ENCODE measurements at places on chromosomes 6 and 20.

DNA sequence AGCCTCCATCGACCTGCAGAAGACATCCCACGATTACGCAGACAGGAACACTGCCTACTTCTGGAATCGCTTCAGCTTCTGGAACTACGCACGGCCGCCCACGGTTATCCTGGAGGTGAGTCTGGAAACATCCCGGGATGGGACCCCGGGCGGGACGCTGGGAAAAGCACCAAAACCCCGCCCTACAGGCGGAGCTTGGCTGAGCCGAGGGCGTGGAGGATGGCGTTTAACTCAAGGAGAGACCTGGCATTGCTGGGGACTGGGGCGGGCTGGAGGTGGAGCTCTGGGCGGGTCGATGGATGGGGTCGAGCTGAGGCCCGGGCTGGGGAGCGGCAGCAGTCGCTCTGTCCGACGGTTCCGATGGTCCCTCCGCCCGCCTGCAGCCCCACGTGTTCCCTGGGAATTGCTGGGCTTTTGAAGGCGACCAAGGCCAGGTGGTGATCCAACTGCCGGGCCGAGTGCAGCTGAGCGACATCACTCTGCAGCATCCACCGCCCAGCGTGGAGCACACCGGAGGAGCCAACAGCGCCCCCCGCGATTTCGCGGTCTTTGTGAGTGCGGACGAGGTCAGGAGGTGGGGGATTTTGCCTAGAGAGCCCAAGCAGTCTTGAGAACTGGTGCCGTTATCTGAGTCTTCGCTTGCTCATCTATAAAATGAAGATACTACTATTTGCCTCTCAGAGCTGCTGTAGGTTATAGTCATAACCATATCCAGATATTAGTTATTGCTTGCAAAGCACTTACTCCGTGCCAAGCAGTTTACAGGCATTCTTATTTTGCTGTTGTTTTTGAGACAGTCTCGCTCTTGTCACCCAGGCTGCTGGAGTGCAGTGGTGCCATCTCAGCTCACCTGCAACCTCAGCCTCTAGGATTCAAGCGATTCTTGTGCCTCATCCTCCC is 3.8 kb downstream of the SPAG4 start:
- peak; percentile 98 for DNase-seq

GRCh38 chr6:153435787-153436186 is 304.7 kb upstream of the RGS17 start:
- no peak for DNase-seq

DNA sequence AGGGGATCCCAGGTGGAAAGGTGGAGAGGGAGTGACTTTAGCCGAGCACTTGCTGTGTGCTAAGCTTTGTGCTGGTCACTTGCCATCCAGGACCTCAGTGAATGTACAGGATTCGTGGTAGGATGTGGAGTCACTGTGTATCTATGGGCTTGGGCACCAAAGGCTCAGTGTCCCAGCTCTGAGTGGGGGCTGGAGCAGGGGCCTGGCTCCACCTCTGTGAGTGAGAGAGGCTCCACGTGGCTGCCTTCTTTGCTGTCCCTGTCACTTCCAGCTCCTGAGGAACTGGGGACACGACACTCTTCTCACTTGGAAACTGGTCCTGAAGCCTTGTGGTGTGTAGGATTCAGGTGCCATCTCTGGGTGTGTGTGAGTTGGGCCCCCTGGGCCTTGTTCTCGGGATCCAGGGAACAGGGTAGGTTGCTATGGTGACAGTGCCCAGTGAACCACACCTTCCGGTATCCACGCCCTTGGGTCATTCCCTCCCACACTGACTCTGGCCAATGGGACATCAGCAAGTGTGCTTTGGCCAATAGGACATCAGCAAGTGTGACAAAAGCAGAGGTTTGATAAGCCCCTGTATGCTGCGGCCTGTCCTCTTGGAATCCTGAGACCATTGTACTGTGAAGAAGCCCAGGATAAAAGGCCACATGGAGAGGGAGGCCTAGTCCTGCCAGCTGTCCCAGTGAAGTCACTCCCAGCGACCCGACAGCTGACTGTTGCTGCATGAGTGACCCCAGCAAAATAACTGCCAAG is 87.7 kb downstream of the CDH22 start:
- DNase-seq: no peak

- peak; percentile 16 for DNase-seq
These were observed 23.6 kb upstream of the FABP7 start for GRCh38 chr6:122755901-122756300.

GRCh38 chr6:147418523-147418922 is 90.0 kb upstream of the SAMD5 start:
- DNase-seq: no peak

DNA sequence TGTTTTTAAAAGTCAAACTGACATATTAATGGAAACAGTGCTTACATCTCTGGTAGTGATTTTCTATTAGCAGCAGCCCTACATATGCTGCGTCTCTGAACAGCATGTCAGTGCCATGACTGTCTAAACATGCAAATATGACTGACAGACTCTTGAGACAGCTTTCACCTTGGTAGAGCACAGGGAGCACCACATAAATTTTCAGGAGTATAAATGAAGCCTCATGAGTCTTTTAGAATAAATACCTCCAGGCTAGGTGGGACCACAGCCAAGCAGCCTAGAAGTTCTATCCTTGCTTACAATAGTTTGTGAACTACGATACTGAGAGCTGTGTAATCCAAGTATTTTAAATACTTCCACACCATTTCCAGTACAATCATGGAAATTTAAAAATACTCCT is 410.7 kb upstream of the RUNX2 start:
- no peak for DNase-seq

DNA sequence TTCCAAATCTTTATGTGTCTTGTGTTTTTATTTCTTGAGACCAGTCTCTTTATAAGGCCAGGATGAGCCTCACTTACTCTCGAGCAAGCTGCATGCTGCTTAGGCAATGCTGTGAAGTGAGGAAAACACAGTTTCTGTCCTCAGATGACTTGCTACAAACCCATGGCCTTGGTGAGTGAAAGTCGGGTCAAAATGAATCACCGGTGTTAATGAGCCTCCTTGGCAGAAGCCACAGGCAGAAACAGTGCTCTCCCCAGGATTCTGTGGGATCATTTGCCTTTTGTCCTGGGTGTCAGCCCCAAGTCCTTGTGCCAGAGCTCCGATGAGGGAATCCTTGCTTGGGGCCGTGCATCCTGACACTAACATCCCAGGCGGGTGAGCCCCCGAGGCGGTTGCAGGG is 482.5 kb downstream of the QKI start:
- no peak for DNase-seq

GRCh38 chr6:166636191-166636933 is 9.3 kb upstream of the RPS6KA2 start:
- no peak for DNase-seq

GRCh38 chr6:51913265-51913664 is 174.1 kb downstream of the PKHD1 start:
- DNase-seq: no peak

GRCh38 chr20:8545212-8545611 is 413.1 kb downstream of the PLCB1 start:
- DNase-seq: no peak

DNA sequence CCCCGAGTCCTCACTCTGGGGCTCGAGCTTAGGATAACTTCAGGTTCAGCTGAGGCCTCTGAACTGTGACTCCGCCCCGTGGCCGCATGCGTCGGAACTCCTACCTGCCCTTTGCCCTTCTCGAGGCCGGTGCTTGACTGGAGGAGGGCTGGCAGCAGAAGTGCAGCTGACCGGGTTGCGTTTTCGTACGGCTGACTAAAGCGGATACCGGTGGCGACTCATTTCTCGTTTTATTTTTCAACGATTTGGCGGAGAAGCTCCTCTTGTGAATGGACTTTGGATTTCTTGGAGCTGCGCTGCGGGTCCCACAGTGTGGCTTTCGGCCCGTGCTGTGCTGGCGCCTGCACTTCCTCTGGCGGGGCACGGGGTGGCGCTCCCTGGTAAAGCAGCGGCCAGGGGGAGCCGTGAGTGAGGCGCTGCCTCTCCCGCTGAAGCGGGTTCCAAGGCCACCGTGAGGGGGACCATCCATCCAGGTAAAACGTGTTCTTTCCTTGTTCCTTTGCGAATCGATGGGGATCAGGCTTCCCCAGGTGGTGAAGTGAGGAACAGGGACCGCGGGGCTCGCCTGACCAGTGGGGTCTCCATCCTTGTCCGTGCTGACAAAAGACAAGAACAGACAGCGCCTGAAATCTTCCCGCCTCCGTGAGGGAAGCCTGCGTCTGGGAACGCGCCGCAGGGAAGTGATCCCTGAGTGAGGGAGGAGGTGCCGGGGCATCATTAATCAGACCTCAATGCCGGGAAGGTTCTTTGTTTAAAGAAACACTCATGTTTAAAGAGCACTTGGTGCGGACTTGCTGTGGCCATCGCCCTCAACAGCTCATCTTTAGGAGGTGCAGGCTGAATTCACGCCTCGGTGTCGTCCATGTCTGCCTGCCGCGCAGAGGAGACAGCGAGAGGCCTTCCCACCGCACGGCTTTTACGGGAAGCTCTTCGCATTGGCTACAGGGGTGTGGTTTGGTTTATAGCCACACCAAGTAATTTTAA is 38.8 kb downstream of the ERMARD start:
- peak; percentile 88 for DNase-seq

DNA sequence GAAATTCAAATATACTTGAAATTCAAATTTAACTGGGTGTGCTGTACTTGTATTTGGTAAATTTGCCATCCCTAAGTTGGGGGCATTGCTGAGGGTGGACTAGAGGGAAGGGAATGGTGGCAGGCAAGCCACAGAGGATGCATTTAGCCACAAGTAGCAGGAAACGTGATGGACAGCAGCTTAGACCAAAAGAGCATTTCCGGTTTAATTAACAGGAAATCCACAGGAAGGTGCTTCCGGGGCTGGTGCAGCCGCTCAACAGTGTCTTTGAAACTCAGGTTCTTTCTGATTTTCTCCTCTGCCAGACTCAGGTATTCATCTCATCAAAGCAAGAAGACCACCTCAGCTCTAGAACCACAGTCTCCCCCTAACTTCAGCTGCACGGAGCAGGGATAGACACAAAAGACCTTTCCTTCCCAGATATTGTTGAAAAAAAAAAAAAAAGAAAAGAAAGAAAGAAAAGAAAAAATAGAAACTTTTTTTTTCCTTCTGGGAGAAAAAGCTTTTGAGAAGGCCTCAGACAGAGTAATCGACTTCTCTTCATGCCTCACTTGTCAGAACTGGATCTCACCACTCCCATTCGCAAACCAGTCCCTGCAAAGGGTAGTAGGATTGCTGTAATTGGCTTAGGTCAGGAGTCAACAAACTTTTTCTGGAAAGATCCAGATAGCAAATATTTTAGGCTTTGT is 8.0 kb upstream of the BCAS1 start:
- DNase-seq: no peak

- no peak for DNase-seq
These were observed 46.9 kb upstream of the NRSN1 start for GRCh38 chr6:24079076-24079475.

GRCh38 chr20:14790190-14790589 is 452.8 kb upstream of the FLRT3 start:
- DNase-seq: peak; percentile 14

DNA sequence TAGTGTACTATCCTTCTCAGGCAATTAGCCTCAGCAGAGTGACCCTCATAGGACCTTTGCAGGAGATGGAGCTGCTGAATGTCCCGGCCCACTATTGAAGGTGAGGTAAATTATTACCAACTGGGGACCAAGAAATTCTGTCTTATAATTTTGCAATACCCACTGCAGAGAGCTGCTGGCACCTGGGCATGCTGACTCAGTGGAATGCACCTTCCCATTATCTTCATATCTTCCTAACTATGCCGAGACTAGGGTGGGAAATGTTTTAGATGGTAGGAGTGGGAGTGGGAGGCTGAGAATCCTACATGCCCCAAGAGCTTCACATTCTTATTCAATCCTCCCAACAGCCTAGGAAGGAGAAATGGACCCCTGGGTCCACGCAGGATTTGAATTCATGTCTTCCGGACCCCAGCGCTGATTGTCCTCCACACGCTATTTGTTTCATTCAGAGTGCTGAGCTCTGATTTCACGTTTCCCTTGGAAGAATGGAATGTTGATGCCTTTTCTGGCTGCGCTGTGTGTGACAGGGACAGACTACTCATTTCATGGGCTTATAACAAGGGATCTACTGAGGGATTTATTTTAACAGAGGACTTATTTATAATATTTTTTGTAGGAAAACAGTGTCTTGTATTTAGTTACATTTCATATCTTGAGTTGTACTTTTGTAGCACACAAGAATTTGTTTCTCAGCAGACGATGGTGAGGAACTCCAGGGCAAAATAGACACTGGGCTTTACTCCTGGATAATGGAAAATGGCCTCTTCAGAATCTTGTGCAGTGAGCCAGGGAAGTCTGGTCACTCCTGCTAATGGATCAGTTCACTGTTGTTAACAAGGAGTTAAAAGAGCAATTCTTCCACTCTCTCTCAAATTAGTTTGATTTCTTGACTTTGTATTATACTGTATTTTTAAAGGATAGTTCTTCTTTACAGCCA is 66.4 kb downstream of the FYN start:
- DNase-seq: no peak

DNA sequence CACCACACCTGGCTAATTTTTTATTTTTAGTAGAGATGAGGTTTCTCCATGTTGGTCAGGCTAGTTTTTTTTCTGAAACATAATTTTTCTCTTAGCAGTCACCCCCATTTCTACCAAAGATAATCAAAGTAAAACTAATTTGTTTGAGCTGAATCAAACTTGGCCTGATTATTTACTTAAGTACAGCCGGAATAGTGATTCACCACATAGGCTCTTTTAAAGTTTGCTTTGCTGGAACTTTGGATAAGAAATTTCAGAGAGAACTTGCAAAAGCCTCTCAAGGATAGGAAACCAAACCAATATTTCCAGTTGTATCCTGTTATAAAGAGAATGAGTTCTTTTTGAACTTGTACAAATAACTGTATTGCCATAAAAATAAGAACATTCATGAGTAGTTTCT is 105.0 kb upstream of the SYNCRIP start:
- DNase-seq: no peak

- DNase-seq: no peak
These were observed 55.5 kb upstream of the THEMIS start for GRCh38 chr6:127956260-127956888.

DNA sequence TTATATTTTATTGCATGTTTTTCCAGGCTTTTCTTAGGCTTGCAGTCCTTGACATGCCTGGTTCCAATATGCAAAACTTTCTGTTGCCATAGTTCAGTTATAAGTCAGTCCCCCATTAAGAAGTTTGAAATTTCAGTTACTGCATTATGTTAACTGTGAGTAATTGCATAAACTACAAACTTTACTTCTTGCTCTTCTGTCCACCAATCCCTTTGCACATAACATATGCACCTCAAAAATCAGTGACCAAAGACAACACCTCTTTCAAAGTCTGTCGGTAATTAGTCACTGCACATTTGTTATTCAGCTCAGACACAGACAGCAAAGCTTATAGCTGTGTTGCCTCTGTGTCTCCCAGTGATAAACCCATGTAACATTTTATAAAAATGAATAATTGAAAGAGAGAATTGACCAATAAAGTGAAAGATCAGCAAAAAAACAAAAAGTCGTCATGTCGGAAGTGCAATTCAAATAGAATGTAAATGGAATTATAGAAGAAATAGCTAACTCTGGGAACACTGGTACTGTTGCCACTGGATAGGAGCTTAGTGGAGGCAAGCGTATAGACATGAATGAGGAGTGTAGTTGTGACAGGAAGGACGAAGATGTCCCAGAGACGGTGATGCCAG is 50.3 kb upstream of the BTBD3 start:
- DNase-seq: no peak

Data from Caco-2 (cell line).